ENCODE measurements at places on chromosomes 16 and 17. TPM values are rescaled to one million over a fixed set of nuclear protein-coding genes. Genes with fewer than 3 reads are reported as not detected.

The LRRC46 gene
- 1.8 TPM for polyA plus RNA-seq

The RTN4RL1 gene
- 0.07 TPM for polyA plus RNA-seq

The SLC12A3 gene
- polyA plus RNA-seq: not detected

The DUS1L gene
- 144 TPM for polyA plus RNA-seq

The CCL11 gene
- not detected for polyA plus RNA-seq

The TTYH2 gene
- polyA plus RNA-seq: 16.1 TPM

The LGALS9B gene
- polyA plus RNA-seq: not detected

The C17orf113 gene
- polyA plus RNA-seq: 0.44 TPM

The PERCC1 gene
- not detected for polyA plus RNA-seq

The RNF227 gene
- 7.4 TPM for polyA plus RNA-seq

The TXNDC11 gene
- polyA plus RNA-seq: 39.6 TPM

The GHDC gene
- polyA plus RNA-seq: 18.0 TPM

The DYNLRB2 gene
- polyA plus RNA-seq: 0.44 TPM

The DCTPP1 gene
- polyA plus RNA-seq: 78.9 TPM

All from SK-N-SH (cell line).